Bone marrow (tissue), 2 donors: ENCODE measurements at places on chromosomes 6 and 20.

DNA sequence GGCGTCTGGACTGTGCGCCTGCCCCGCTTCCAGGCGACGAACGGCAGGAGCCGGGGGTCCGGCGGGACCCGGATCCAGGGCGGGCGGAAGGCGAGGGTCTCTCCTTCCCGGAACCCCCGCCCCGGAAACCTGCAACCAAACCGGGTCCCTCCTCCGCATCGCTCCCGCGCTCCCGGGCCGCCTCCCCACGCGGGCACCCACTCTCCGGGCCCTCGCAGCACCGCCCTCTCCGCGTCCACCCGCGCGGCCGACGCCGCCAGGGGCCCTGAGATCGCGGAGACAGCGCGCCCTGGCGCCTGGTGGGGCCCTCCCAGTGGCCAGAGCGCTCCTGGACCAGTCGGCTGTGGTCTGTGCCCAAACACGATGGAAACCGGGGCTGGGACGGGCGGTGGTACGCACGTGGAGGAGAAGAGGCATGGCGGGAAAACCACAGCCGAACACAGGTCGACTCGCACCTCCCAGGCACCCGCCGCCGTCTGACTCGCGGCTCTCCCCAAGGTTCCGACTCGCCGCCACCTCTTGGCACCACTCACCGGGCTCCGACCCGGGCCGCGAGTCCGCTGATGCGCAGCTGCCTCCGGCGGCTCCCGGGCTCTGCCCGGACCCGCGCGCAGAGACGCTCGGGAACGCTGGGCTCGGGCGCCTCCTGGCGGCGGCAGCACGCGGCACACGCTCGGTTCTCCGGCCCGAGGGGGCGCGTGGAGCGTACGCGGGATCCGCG lies 7.9 kb downstream of the NKX2-2 start:
- DNase-seq = peak; percentile 24

- no peak for DNase-seq
These were observed 108.5 kb downstream of the LY86 start for GRCh38 chr6:6696867-6697531.

GRCh38 chr6:8279041-8279805 lies 156.1 kb downstream of the SLC35B3 start:
- DNase-seq = no peak

DNA sequence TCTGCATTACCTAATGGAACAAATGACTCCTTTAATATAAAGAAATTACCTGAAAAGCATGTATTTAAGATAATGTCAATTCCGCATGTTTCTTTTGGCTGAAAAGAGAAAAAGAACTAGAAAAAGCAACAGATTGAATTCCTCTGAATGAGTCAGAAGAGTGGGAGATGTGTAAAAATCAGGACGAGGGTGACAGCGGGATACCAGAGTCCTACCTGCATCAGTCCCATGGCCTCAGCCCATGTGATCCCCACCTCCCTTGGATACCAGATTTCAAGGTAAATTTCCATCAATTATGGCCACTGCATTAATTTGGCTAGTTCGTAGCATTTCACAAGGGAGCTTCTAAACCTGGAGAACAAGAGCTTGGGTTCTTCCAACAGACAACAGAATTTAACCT lies 10.0 kb upstream of the MOXD1 start:
- DNase-seq = no peak

DNA sequence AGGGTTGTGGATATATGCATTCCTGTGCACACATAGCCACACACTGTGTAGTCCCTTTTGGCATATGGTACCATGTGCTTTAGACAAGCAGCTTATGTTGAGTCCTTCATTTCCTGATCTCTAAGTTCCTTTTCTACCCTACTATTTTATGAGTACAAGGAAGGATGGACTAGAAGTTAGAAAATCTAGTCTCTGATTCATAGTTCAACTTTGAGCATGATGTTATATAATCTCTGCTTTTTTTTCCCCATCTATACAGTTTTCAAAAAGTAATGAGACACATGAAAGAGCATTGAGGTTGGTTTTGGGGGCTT lies 123.6 kb downstream of the PLEKHG1 start:
- no peak for DNase-seq

GRCh38 chr6:134999107-134999506 lies 49.2 kb upstream of the ALDH8A1 start:
- no peak for DNase-seq

- DNase-seq = no peak
These were observed 10.5 kb downstream of the ZBTB2 start for GRCh38 chr6:151380848-151381205.

GRCh38 chr20:58144096-58144495 lies 84.4 kb downstream of the ANKRD60 start:
- DNase-seq = no peak

- no peak for DNase-seq
These were observed 60.2 kb downstream of the CTCFL start for GRCh38 chr20:57464642-57465211.

DNA sequence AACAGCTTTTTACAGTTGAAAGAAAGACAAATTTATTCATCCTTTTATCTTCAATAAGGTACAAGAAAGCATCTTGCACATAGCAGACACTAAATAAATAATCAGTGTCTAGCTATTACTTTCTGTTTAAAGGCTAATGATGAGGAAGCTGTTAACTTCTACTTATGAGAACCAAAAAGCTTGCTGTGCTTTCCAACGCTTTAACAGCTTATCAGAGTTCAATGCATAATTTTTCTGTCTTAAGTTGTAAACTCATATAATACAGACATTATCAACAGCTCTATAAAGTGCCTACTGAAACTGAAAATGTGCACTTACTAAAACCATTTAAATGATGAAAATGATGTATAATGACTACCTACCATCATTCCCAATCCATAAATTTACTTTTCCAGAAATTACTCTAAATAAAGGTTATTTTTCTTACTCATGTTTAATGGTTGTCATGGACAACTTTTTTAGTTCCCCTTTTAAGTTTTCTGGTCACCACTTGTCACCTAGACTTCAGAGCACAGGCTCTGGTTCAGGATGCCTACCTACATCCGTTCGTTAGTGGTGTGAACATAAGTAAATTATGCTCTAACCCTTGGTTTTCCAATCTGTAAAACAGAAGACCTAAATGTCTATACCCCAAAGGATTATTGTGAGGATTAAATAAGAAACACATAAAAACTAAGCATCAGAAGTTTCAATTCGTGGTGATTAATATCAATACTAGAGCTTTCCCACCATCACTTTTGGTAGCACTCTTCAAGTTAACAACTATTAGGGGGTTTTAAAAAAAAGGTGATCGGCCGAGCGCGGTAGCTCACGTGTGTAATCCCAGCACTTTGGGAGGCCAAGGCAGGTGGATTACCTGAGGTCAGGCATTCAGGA lies 8.0 kb downstream of the PNISR start:
- DNase-seq = no peak

GRCh38 chr6:75206576-75207342 lies 906 bp upstream of the COL12A1 start:
- no peak for DNase-seq

DNA sequence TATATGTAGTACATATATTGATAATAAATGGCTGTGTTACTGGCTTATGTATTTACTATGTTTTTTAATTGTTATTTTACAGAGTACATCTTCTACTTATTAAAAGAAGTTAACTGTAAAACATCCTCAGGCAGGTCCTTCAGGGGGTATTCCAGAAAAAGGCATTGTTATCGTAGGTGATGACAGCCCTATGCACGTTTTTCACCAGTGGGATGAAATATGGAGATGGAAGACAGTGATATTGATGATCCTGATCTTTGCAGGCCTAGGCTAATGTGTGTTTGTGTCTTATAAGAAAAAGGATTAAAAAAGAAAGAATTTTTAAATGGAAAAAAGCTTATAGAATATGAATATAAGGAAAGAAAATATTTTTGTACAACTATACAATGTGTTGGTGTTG lies 7.5 kb downstream of the CD2AP start:
- DNase-seq = no peak

DNA sequence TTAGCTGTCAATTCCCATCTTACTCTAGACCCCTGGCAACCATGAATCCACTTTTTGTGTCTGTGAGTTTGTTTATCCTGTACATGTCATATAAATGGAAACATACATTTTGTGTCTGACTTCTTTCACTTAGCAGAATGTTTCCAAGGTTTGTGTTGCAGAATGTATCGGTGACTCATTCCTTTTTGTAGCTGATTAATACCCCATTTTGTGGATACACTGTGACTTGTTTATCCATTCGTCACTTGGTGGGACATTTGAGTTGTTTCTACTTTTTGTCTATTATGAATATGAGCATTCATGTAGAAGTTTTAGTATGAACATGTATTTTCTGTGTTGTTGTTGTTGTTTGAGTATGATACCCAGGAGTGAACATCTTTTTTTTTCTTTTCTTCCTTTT lies 21.4 kb downstream of the CDYL start:
- no peak for DNase-seq

DNA sequence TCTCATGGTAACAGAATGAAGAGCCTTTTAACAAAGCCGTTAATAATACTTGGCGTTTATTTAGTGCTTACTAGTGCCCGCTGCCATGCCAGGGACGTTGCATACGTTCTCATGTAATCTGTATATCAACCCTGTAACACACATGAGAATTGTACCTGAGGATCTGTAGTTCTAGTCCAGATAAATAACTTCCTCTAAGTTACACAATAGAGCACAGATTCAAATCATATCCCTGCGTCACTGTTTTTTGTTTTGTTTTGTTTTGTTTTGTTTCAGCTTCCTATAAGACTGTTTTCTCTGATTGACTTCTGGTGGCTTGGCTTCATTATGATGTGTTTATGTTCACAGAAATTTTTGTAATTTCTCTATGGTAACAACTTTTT lies 553 bp downstream of the ZSCAN16 start:
- DNase-seq = no peak

DNA sequence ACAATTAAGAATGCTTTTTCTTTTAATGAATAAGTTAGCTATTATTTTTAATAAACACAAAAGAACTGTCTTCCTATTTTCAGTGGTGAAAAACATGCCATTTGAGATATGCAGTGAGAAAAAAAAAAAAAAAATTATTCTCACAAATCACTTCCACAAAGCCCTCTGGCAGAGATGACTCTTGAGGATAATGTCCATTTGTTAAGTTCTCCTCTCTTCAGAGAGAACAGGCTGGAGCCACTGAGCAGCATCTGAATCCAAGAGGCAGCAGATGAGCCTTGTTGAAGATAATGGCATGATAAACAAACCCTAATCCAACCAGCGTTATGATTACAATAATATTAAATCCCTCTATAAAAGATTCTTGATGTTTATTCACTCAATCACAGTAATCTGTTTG lies 105.0 kb downstream of the PTPRK start:
- no peak for DNase-seq

- no peak for DNase-seq
These were observed 15.1 kb upstream of the GOPC start for GRCh38 chr6:117617210-117618035.

- DNase-seq = no peak
These were observed 182.6 kb downstream of the ERMARD start for GRCh38 chr6:169933839-169934698.

- DNase-seq = no peak
These were observed 259.3 kb downstream of the KIF16B start for GRCh38 chr20:16313917-16314316.

DNA sequence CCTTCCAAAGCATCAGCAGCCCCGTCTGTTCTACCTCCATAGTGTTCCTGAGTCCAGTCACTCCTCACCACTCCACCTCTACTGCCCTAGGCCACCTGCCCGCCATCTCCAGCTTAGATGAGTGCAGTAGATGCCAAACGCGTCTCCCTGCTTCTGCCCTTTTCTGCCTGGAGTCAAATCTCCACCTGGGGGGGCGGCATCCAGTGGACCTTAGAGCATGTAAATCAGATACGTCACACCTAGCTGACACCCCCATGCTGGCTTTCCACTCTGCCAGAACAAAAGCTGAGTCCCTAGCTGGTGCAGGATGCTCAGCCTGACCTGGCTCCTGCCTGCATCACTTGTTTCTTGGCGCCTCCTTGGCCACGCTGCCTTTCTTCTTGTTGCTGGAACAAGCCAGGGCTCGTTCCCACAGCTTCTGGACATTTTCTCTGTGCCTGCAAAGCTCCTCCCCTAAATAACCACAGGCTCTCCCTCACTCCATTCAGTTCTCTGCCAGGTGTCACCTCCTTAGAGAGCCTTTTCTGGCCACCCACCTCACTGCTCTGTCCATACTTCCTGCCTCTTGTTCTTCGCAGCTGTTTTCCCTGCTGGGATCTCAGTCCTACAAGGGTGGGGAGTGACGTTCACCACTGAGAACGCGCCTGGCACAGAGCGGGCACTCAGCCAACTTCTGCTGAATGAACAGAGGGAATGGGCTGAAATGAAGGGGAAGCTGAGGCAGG lies 5.8 kb downstream of the DDR1 start:
- no peak for DNase-seq

- DNase-seq = no peak
These were observed 1.2 kb downstream of the EYA2 start for GRCh38 chr20:46895906-46896242.
